A549 treated with Hydrocortisone at 1 μM for 4 hours (cell line): ENCODE measurements at places on chromosomes 2 and 18. TPM values are rescaled to one million over a fixed set of nuclear protein-coding genes. Genes with fewer than 3 reads are reported as not detected.

The ST3GAL5 gene
- total RNA-seq = 25.7 to 36.8 TPM (median 29.6 TPM) in 5 replicates

The SKOR2 gene
- not detected in 5 replicates for total RNA-seq

The GPAT2 gene
- 0.15 TPM in 1 of 5 replicates, not detected in the others for total RNA-seq

The SERPINB3 gene
- 0.10 to 0.16 TPM (median 0.13 TPM) in 3 of 5 replicates, not detected in the others for total RNA-seq

The GKN1 gene
- total RNA-seq = 0.37 to 0.94 TPM (median 0.48 TPM) in 5 replicates

The FAM228A gene
- total RNA-seq = not detected in 5 replicates

The MC4R gene
- not detected in 5 replicates for total RNA-seq

The APOB gene
- total RNA-seq = 0.01 to 0.10 TPM (median 0.06 TPM) in 4 of 5 replicates, not detected in the other

The ARHGAP25 gene
- 0.18 to 0.39 TPM (median 0.26 TPM) in 5 replicates for total RNA-seq

The CD207 gene
- not detected in 5 replicates for total RNA-seq

The TUBB6 gene
- 191 to 219 TPM (median 200 TPM) in 5 replicates for total RNA-seq

The PFN4 gene
- total RNA-seq = 1.7 to 2.3 TPM (median 1.8 TPM) in 5 replicates

The TM4SF20 gene
- total RNA-seq = 6.6 to 8.7 TPM (median 8.0 TPM) in 5 replicates

The TMEM200C gene
- total RNA-seq = not detected in 5 replicates
